ENCODE measurements at places on chromosomes 4 and X.
A peak's percentile ranks its signal among the peaks of the same experiment; 100 is the strongest.

DNA sequence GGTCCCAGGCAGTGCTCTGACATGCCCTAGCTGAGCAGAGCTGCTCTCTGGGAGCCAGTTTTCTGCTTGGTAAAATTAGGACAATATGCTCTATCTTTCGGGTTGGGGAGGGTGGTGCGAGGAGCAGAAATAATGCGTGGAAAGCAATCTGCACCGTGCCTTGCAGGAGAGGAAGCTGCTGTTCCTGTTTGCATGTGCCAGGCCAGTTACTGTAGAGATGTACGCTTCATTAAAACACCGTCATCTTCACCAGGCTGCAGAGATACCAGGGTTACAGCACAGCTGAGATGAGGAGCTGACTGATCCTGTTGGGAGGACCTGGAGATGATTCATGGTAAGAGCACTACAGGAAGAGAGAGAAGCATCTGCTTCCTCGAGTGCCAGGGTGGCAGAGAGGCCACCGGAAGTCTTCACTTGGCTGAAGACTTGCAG is 29.5 kb upstream of the IRF2 start:
- no peak for DNase-seq

DNA sequence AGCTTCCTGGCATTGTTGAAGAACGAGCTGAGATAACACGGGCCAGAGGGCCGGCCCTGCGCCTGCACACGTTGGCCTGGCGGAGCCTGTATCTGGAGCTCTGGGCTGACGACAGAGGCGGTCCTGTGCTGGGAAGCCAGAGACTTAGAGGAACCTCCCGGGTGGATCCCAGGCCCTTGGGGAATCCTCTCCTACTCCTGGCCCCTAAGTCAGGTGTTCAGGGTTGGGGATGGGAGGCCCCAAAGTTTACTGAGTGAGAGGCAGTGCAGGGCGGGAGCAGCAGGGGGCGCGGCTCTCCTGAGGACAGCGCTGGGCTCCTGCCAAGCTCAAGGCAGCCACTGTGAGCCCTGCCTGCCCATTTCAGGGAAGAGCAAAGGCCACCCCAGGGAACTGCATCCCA is 2.5 kb upstream of the HTRA3 start:
- DNase-seq = no peak

GRCh38 chr4:119032921-119033685 is 102.5 kb upstream of the MYOZ2 start:
- DNase-seq = no peak

DNA sequence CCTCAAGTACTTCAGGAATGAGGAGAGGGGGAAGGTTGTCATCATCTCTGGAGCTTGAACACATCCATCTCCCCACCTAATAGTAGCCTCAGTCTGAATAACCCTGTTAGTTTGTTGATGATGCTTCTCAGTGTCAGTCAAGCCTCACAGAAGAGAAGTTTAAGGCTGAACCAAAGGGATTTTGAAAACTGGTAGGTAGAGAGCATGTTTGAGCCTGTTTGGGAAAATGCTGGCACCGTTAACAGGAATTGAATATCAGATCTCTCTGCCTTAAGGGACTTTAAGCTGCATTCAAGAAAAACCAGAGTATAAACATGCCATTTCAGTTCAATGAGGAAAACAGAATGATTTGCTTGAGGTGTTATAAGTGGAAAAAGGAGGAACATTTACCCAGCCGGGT is 73.1 kb downstream of the MAPK10 start:
- DNase-seq = no peak

DNA sequence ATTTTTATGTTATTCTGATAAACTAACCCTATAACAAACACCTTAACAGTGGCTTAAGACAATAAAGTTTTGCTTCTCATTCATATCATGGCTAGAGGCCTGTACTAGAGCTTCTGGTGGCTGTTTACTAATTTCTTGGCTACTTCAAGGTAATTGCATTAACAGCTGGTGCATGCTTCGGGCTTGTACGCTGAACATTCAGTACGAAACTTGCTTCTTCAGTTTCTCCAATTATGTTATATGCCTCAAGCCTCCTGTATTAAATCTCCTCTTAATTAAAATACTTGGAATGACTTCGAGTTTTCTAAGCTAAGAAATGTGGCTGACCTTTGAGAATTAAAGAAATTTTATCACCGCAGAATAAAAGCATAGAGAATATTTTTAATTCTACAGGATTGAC is 138.9 kb upstream of the TRAM1L1 start:
- DNase-seq = no peak

DNA sequence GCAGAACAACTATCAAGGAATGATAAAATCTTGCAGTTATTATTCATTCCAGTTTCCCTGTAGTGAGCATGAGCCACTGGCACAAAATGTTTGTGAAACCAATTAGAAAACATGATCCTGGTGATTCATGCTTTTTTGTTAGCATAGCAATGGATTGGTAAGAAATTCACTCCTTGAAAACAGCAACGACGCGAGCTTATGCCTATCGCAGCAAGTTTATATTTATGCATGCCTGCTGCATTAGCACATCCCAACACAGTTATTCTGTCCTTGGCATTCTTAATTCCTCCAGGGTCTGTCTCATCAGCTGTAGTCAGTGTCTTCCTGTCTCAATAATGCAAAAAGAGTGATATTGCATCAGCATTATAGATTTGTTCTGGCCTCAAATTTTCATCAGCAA is 975.9 kb downstream of the STIM2 start:
- no peak for DNase-seq

DNA sequence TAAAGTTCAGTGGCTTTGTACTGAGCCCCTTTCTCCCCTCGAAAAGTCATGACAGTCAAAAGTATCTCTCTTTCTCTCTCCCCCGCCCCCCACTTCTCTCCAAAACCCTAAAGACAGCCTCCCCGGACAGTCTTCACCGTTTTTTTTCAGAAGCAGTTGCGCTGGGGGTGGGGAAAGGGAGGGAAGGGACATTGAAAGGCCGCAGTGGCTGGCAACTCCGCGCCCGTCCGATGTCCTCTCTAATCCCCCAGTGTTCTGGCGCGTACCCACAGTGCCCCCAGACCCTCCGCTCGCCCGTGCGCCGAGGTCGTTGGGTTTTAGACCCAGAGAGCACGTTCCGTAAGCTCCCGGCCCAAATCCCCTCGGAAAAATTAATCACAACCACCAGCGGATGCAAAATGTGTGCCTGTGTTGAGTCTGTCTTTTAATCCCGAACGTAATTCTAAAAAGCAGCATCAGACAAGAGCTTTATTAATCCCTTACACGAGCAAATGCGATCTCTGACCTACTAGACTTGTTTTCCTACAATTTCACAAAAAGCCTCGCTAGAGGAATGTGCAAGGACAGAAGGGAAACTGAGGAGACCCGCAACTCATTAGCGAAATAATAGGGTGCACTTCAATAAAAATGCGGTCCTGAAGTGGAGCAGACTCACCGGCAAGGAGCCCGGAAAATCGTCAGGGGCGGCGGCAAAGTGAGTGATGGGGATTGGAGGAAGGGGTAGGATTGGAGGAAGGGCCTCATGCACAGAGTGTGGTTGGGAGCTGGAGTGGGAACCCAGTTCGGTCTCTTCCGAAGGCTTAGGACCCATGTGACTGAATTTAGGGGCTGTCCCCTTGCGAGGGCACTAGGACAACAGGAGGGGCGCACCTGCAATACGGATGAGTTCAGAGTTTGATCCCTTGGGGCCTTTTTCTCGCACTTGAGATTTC is 12.2 kb upstream of the PRDM8 start:
- no peak for DNase-seq

GRCh38 chr4:70305601-70306000 is 29.2 kb upstream of the CABS1 start:
- no peak for DNase-seq

- no peak for DNase-seq
These were observed 721.0 kb upstream of the NDST4 start for GRCh38 chr4:115834441-115834840.

DNA sequence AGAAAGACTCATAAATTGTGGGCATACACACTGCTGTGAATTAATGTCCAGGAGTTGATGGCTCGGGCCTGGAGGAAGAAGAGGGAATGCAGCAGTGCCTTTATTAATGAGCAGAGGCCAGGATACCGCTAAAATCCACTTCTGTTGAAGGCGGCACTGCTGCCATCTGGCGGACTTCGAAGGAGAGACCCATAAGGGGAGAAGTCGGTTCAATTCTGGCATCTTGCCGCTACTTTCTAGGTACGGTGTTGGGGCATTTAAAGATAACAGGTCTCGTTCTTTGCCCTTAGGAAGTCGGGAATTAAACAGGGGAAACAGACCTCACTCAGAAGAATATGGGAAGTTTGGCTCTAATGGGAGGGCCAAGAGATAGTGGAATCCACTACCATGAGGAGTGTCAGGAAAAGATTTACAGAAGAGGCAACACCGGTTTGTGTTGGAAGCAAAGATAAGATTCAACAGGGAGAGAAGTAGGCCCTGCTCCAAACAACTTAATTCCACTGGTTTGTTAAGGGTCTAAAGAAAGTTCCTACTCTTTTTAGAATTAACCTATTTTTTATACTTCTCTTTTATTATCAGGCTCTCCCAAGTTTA is 133.6 kb upstream of the GIMD1 start:
- no peak for DNase-seq

- no peak for DNase-seq
These were observed 33.6 kb downstream of the CHM start for GRCh38 chrX:86013792-86014191.

DNA sequence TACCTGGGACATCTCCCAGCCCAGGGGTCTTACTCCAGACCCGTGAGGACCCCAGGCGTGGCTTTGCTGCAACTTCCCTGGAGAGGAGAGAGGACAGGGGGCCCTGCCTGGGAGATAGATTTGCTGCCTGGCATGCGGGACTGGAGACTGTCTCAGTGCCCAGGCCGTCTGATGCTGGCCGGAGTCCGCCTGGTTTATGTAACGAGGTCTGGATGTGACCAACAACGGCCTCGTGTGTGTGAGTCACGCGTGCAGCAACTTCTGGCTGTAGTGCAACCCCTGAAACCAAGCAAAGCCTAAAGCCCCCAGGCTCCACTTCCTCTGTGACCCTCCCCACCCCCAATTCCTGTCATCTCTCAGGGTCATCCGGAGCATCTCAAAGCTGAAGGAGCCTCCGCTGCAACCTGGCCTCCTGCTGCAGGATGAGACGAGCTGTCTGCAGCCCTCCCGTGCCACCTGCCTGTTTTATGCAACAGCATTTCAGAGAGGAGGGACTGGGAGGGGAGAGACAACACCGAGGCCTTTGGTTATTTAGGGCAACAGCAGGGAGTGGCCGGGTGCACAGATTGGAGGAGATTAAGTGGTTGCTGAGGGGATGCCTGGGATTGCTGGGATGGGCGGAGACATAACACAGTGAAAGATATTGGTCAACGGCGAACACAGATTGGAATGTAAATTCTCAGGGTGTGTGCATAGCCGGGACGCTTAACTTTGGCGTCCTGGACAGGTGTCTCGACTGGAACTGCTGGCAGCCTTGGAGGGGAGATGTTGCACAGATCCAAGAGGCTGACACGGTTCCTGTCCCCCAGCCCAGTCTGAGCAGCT is 16.0 kb downstream of the XG start:
- peak; percentile 41 for DNase-seq

DNA sequence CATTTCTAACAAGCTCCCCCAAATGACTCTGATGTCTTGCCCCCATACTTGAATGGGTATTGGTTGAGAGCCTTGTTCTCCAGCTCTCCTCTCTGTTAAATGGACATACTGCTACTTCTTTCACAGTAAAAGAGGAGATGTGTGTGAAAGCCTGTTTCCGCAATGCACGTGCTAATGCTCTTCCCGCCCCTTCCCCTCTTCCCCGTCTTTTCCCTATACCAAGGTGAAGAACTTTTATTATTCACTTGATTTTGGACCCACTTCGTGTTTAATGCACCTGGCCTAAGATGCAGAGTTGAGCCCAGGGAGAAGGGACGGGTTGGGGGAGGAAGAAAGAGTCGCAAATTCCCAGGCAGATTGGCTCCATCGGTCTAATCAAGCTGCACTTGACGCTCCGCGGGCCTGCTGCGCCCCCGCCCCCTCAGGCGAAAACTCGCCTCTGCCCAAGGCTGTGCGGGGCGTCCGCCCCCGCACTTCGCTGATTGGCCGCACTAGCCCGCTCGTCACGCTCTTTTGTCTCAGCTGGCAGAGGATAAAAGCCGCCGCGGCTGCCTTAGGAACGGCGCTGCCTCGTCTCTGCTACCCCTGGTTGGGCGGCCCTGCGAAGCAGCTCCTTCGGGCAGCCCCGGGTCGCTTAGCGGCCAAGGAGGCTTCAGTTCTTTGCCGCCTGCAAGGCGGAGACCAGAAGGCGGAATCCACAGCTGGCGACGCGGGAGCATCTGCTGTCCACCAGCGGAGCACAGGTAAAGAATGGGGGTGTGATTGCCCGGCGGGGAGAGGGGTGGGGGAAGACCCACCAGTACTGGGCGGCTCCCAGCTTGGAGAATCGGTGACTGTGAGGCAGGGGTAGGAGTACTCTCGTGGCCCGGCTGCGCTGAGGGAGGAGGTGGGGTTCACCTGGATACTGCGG is at the start of gene ZCCHC12:
TSS of gene ZCCHC12 (plus strand) at position 562 of the 910 bp plus-strand sequence. CDS start 1,421 bp downstream, outside the sequence.
- no peak for DNase-seq

Data from stromal cell of bone marrow (primary cell).